ENCODE measurements at places on chromosomes 1 and 21.

- no peak for DNase-seq
These were observed 65.7 kb downstream of the PSMG1 start for GRCh38 chr21:39117440-39117970.

- no peak for DNase-seq
These were observed 34.3 kb upstream of the PPP1R15B start for GRCh38 chr1:204445860-204446412.

GRCh38 chr1:19307794-19308508 lies 4.0 kb downstream of the AKR7A2 start:
- DNase-seq: no peak

GRCh38 chr1:103958699-103959098 lies 209.0 kb downstream of the AMY1C start:
- DNase-seq: no peak

- DNase-seq: no peak
These were observed 42.5 kb downstream of the PGM1 start for GRCh38 chr1:63635681-63636080.

DNA sequence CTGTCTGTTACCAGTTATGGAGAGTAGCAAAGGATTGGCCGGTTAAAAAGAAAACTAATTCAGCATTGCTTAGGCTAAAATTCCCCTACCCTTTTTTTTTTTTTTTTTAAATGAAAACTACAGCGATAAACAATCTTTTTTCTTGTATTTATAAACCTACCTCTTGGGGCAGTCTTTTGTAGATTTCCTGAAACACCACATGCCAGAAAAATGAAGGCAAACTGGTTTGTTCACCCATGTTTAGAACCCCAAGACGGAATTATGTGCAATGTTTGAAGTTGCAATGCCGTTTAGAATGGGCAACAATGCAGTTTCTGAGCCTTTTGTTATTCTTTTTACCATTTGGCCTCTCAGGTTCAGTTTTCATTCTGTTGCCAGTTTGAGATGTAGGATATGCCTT lies 59.1 kb downstream of the PRDM2 start:
- no peak for DNase-seq

GRCh38 chr1:181503171-181503810 lies 20.0 kb downstream of the CACNA1E start:
- DNase-seq: no peak

DNA sequence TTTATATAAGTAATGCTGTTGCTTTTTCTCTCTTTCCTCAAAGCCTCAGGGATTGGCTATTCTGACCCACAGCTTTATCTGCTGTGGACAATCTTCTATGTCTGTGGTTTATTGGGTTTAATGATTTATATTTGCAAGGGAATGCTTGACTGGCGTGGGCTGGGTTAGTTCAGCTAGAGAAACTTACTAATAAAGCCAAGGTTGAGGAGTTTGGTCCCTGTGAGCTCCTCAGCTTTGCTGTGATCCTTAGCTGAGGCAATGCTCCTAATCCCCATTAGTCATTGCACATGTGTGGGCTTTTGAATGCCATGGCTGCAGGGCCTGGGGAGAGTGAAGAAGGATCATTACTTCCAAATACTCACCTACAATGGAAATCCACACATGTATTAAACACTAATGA lies 179.3 kb downstream of the ZNF326 start:
- DNase-seq: no peak

- DNase-seq: no peak
These were observed 2.6 kb upstream of the CD244 start for GRCh38 chr1:160865337-160865736.

- no peak for DNase-seq
These were observed 366.3 kb downstream of the HHAT start for GRCh38 chr1:210695026-210695425.

DNA sequence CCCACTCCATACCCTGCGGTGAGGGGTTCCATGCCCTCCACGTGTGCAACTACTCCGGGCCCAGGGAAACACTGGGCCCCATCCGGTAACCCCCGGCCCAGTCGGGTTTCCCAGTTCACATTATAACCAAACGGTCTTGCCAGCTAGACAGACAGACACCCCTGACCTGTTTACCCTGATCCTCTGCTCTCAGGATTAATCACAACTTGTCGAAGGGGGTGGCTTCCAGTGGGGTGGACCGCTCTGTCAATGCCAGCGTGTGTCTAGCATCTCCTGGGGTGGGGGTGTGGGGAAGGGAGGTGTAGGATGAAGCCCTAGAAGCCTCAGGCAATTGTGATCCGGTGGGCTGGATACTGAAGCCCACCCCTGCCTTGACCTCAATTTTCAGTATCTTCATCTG lies 4.6 kb upstream of the OLIG2 start:
- no peak for DNase-seq

DNA sequence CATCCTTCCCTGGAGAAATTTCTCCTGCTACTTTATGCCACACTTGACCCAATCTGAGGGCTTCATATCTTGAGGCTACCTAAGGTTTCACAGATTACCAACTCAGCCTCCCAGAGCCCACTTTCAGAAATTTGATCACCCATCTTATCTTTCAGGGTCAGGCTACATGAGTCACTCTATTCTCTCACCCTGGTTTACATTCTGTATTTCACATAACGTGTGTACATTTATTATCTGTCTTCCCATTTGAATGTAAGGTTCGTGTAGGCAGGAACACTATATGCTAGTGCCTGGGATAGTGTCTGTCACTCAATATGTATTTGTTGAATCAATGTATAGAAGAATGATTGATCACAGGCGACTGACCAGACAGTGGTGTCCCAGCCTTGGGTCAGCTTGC lies 124.8 kb downstream of the UBE2U start:
- no peak for DNase-seq

GRCh38 chr1:174001573-174001972 lies 20.6 kb downstream of the RC3H1 start:
- no peak for DNase-seq

DNA sequence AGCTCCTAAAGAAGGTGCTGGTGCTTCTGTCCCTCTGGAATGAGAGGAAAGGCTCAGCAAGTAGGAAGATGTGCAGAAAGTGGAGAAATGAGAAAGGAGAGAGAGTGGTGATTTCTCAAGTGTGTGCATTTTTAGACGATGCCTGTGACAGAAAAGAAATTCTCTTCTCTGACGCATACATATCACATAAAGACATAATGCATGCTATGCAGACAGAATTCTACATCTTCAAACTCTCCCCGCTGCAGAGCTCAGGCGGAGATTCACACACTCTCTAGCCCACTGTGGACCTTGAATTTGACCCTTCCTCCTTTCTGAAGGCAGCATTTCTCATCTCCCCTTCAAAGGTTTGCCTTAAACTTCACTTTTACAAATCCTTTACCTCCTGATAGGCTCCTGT lies 52.0 kb upstream of the CAMK1G start:
- no peak for DNase-seq
